ENCODE measurements at places on chromosomes 16 and 17. TPM values are rescaled to one million over a fixed set of nuclear protein-coding genes. Genes with fewer than 3 reads are reported as not detected.

- no peaks in the 10 kb centered on the region for H3K4me1 ChIP-seq
- H3K27ac ChIP-seq = no peak overlapping the region
- no peaks in the 10 kb centered on the region for H3K27me3 ChIP-seq
- H3K4me3 ChIP-seq = no peak overlapping the region
- DNase-seq = no peak
Observed at GRCh38 chr16:72751076-72751475, 296.9 kb downstream of the ZFHX3 start.

GRCh38 chr17:57810721-57811637, 38.9 kb downstream of the MRPS23 start:
- no peaks in the 10 kb centered on the region for H3K36me3 ChIP-seq
- peak overlapping the region; percentile 58 for H3K27ac ChIP-seq
- peaks cover 12% of the 10 kb centered on the region for H3K4me1 ChIP-seq
- no peak overlapping the region for H3K4me3 ChIP-seq
- no peaks in the 10 kb centered on the region for H3K27me3 ChIP-seq

DNA sequence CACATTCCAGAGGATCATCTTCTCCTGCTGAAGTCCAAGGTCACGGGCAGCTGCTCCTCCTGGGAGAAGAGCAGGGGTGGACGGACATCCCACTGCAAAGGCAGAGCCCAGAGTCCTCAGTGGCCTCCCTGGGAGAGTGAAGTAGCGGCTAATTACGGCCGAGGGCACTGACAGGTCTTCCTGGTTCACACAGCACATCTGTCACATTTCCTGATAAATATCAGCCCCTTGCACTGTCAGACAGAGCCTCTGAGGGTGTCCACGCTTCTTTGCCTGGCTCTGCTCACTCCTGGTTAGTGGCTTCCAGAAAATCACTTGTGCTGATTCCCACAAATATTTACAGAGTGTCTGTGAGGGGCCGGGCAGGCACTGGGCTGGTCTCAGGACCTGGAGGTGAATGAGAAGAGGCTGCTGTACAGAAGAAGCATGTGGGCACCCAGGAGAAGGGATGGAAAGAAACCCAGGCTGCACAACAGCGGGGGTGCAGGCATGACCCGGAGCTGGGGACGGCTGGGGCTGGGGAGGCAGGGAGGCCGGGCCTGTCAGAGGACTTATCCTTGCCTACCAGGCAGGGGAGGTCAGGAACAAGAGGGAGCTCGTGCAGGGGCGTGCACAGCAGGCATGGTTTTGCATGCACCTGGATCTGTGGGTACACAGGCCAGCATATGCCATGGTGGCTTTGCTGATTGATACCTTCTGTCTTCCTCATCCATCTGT, 258.2 kb upstream of the TNRC6C start:
- H3K4me1 ChIP-seq = no peaks in the 10 kb centered on the region
- DNase-seq = no peak
- H3K27me3 ChIP-seq = peaks cover 5% of the 10 kb centered on the region
- H3K4me3 ChIP-seq = no peak overlapping the region
- no peak overlapping the region for H3K27ac ChIP-seq

The PPP1R27 gene
- not detected for total RNA-seq

- H3K4me1 ChIP-seq = peaks cover 21% of the 10 kb centered on the region
- H3K27ac ChIP-seq = no peak overlapping the region
- no peak for DNase-seq
- no peaks in the 10 kb centered on the region for H3K36me3 ChIP-seq
- no peak overlapping the region for H3K4me3 ChIP-seq
- no peaks in the 10 kb centered on the region for H3K27me3 ChIP-seq
Observed at GRCh38 chr17:67248291-67248690, 3.3 kb upstream of the HELZ start.

GRCh38 chr17:16492613-16493530, 879 bp upstream of the LRRC75A start:
- no peak for DNase-seq
- no peaks in the 10 kb centered on the region for H3K36me3 ChIP-seq
- peaks cover 24% of the 10 kb centered on the region for H3K4me1 ChIP-seq
- H3K27ac ChIP-seq = no peak overlapping the region
- H3K4me3 ChIP-seq = no peak overlapping the region

DNA sequence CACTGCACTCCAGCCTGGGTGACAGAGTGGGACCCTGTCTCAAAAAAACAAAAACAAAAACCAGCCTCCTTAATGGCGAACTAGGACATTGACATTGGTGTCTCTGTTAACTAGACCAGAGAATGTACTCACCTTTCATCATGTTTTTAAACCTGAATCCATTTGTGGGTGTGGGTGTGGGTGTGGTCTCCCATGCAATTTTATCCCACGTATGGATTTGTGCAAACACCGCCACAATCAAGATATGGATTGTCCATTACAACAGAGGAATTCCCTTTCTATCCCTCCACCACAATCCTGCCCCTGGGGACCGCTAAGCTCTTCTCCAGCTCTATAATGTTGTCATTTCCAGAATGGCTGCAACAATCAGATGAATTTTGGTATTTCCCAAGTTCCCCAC, 49.9 kb downstream of the DNAH17 start:
- H3K27ac ChIP-seq = no peak overlapping the region
- DNase-seq = no peak
- H3K27me3 ChIP-seq = no peaks in the 10 kb centered on the region
- no peaks in the 10 kb centered on the region for H3K36me3 ChIP-seq
- no peak overlapping the region for H3K4me3 ChIP-seq

The CHAD gene
- total RNA-seq = 13.2 TPM

DNA sequence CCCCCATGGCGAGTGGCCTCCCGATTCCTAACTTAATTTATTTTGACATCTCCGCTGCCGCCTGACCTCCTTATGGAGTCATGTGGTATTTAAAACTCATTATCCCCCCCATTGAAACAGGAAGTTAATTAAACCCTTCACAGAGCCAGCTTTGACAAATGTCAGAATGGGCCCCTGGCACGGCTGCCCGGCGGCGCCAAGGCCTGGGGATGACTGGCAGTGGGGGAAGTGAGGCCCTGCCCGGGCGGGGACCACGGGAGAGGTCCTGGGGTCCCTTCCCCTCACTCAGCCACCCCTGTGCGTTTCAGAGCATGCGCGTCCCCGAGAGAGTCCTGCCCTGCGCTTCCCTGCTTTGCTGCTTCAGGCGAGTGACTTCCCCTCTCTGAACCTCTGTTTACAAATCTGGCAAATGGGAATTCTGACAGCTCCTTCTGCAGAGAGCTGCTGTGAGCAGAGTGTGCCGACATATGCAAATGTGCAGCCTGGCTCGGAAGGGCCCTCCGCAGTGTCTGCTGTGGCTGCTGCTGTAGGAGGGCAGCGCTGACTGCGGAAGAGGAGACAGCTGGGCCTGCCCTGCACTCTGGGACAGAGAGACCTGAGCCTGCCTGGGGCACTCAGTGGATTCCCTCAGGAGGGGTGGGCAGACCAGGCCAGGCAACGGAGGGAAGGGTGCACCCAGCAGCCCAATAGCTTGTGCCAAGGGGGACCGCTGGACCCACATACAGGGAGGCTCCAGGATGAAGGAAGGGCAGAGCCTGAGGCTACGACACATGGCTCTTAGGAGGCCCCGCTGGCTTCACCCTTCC, 4.4 kb upstream of the ZFPM1 start:
- no peaks in the 10 kb centered on the region for H3K27me3 ChIP-seq
- no peaks in the 10 kb centered on the region for H3K36me3 ChIP-seq
- peaks cover 16% of the 10 kb centered on the region for H3K4me1 ChIP-seq

DNA sequence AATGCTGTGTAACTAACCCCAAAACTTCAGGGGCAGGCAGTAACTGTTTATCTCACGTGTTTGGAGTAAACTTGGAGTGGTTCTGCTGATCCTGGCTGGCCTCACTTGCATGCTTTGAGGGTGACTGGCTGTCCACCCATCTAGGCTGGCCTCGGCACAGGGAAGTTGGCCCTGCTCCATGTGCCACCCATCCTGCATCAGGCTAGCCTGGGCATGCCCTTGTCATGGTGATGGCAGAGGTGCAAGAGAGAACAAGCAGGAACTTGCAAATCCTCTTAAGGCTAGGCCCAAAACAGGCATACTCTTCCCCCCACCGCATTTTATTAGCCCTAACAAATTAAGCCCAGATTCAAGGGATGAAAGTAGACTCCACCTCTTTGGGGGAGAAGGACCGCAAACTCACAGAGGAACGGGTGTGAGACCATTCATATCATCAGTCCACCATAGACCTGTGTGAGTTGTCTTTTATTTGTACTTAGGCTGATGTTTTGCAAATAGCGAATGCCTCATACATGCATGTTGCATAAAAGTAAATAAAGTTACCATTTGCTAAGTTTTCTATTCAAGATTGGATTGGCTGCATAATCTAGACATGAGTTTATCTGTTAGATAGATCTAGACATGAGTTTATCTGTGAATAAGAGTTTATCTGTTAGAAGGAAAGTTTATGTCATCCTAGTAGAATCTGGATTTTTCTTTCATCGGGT, 221.0 kb downstream of the CCDC182 start:
- H3K27ac ChIP-seq = peak overlapping the region; percentile 45
- peaks cover 29% of the 10 kb centered on the region for H3K4me1 ChIP-seq
- DNase-seq = peak; percentile 59
- H3K27me3 ChIP-seq = no peaks in the 10 kb centered on the region

The FNDC8 gene
- total RNA-seq = not detected

The KRT20 gene
- not detected for total RNA-seq

DNA sequence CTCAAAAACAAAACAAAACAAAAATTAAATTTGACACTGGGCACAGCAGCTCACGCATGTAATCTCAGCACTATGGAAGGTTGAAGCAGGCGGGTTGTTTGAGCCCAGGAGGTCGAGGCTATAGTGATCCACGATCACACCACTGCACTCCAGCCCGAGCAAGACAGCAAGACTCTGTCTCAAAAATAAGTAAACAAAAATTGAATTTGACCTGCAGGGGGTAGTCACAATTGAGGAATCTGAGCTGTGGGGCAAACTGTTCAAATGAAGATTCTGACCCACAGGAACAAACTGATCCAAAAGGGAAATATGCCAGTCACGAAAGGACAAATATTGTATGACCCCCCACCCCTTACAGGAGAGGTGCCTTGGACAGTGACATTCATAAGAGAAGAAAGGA, 29.8 kb downstream of the ANKRD11 start:
- no peak for DNase-seq
- no peak overlapping the region for H3K4me3 ChIP-seq
- H3K36me3 ChIP-seq = no peaks in the 10 kb centered on the region
- H3K27me3 ChIP-seq = no peaks in the 10 kb centered on the region
- H3K4me1 ChIP-seq = peaks cover 8% of the 10 kb centered on the region
- H3K27ac ChIP-seq = no peak overlapping the region

The IRF8 gene
- total RNA-seq = 6.2 TPM
